Cardiac fibroblast (primary cell): ENCODE measurements at places on chromosomes 1 and 21.

- no peak for DNase-seq
Observed at GRCh38 chr1:248013229-248013710, at the start of gene OR2L5. OR2L5 (plus strand) TSS chr1:248013660; CDS start chr1:248021948, 8,288 bp downstream.

DNA sequence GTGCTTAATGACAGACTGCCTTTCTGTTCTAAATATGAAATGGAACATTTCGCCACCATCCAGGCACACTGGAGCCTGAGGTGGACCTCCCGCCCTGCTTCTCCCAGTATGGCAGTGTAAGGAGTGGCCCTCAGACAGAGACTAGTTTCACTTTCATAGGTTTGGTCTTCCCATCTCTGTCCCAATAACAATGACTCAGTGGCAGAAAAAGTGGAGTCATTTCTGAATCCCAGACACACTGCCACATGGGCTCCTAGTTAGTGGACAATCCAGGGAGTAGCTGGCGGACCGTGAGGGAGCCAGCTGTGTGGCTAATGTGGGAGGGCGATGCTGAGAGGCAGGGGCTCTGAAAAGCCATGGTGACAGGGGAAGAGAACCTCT, 95.6 kb upstream of the TSPAN2 start:
- no peak for DNase-seq

DNA sequence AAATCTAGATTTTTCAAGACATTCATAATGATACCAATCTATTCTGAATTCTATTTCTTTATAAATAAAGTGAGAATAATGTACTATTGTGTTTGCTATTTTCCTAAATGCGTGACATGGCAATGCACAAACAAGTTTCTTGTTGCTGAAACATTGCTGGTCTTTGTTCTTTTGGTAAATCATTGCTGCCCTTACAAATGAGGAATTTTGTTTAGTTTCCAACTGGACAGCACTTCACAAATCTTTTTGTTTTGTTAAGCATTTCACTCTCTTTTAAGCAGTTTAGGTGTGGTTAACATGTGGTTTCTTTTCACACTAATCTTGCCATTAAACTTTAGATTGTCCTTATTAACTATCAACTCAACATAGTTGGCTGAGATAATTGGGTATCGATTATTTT, 94.6 kb downstream of the LRRC7 start:
- no peak for DNase-seq

GRCh38 chr1:117890452-117890851, 39.0 kb downstream of the GDAP2 start:
- no peak for DNase-seq

- no peak for DNase-seq
Observed at GRCh38 chr1:24715658-24716057, 29.6 kb upstream of the CLIC4 start.

- DNase-seq, result no peak
Observed at GRCh38 chr1:4407851-4408250, 246.6 kb upstream of the AJAP1 start.

DNA sequence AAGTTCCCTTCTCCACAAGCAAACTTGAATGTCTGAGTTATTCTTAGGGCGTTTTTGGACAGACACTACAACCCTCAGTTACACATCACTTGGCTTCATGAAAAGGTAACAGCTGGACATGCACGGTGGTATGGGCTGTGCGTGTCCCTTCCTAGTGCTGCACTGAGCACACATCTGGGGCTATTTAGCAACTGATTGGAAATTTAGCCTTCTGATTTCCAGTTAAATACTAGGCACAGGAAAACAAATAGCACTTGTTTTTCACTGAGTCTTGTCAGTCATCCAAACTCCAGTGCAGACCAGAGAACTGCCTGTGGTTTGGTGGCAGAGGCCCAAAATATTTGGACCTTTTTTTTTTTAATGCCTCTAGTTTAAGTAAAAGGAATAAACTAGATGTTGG, 134.7 kb downstream of the TGFBR3 start:
- peak; percentile 90 for DNase-seq

- DNase-seq, result no peak
Observed at GRCh38 chr1:223188618-223189356, 45.7 kb upstream of the TLR5 start.

DNA sequence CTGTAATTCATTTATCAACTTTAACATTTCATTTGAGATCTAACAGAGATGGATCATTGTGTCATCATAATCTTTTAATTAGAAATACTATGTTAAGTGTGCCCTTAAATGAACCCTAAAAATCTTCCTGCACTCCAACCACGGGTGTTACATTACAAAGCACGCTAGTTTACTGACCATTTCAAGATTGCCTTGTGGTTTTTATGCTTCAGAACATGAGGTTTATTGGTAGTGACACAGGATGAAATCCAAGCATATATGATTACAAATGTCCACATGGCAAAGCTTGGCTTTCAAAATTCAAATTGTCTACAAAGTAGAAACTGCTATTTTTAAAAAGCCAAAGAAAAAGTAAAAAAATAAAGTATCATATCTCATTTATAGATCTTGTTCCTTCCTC, 190.4 kb upstream of the USP25 start:
- DNase-seq, result no peak

DNA sequence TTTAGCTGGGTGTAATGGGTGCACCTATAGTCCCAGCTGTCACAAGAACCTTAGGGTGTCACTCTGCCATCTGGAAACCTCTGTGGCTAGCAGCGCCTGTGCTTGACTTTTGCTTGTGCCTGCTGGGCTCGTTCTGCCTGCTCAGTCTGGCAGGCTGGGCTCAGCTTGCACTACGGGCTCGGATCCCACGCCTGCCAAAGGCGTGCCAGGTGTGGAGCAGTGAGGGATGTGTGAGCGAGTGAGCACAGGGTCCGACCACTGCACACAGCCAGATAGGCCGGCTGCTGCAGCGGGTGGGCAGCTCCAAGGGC, 2.8 kb upstream of the LSM10 start:
- DNase-seq, result no peak

DNA sequence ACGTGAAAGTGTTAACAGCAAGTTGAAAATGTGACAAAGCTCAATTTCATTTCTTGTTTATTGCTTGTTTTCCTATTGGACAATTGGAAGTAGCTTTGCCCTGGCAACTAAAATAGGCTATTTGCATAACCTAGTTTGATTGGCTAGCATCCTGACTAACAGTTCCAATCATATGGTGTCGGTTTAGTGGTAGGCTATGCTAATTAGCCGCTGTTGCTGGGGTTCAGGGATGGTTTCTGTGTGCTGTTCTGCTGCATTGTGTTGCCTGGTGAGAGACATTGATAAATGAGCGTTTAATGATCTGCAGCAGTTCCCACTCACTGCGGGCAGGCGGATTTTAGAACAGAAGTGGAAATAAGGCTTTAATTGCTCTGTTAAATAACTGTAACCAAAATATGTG, 68.5 kb downstream of the DYRK1A start:
- DNase-seq, result peak; percentile 96

GRCh38 chr1:116808200-116808847, 54.1 kb downstream of the CD2 start:
- DNase-seq, result no peak

DNA sequence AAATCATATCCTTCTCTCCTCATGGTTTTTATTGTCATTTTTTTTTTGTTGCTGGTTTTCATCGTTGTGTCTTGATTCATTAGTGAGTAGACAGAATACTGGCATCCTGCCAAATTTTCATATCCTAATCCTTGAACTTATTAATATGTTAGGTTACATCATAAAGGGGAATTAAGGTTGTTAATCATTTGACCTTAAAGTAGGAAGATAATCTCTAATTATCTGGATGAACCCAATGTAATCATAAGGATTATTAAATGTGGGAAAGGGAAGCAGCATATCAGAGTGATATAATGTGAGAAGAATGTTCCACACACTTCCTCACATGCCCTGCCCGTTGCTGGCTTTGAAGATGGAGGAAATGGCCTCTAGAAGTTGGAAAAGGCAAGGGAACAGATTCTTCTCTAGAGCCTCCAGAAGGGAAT, 299.7 kb downstream of the HMCN1 start:
- DNase-seq, result peak; percentile 64

DNA sequence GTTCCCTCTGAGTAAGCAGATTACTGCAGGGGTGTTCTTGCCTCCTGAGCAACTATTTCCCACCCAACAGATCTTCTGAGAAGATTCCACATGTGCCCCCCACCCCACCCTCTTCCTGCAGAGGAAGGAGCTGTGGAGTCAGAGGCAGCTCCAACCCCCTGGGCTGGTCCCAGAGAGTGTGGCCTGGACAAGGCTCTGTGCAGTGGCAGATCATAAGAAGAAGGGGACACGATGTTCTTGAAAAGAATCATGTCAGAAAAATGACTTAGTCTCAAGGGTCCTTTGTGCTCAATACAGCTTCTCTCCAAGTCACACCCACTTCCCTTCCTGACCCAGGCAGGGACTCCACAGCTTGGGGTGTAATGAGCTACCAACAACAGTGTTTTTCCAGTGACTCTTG, 95.2 kb downstream of the SYF2 start:
- DNase-seq, result no peak

- no peak for DNase-seq
Observed at GRCh38 chr1:234696148-234696576, 86.2 kb upstream of the IRF2BP2 start.
